GM06990 (cell line): ENCODE measurements at places on chromosomes 3 and 15.

DNA sequence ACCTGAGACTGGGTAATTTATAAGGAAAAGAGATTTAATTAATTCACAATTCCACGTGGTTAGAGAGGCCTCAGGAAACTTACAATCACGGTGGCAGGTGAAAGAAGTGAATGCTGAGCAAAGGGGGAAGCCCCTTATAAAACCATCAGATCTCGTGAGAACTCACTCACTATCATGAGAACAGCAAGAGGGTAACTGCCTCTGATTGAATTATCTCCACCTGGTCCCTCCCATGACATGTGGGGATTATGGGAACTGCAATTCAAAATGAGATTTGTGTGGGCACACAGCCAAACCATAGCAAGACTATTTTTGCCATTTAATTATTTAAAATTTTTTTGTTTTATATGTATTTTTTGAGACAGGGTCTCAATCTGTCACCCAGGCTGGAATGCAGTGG lies 27.0 kb upstream of the KCTD6 start:
- no peak for DNase-seq

GRCh38 chr15:95872366-95872771 lies 458.1 kb upstream of the NR2F2 start:
- DNase-seq: no peak

- no peak for DNase-seq
These were observed 405.3 kb upstream of the SUCLG2 start for GRCh38 chr3:68059628-68060152.

- no peak for DNase-seq
These were observed 1.8 kb downstream of the PXK start for GRCh38 chr3:58334506-58334884.
